Cortex of kidney (tissue), 1 donor: ENCODE measurements at places on chromosomes 11 and 22.

- no peak for DNase-seq
These were observed 208.1 kb upstream of the CADM1 start for GRCh38 chr11:115712296-115712695.

DNA sequence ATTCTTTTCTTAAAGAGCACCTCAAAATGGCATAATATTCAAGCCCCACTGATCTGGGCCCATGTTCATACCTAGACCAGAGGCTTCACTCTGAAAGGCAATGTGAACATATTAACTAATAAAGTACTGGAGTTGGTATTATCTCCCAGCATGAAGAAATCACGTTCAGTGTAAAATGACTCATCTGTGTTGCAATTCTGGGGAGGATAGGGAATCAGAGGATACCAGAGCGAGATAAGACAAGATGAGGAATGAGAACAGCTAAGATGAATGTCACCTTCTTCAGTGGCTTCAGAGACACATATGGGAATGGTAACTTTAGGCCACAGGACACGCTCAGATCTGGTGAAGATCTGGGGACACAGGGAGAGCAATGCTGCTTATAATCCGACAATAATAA, 121.1 kb downstream of the NTM start:
- no peak for DNase-seq

GRCh38 chr22:43273902-43274484, 69.2 kb downstream of the SCUBE1 start:
- DNase-seq = no peak

DNA sequence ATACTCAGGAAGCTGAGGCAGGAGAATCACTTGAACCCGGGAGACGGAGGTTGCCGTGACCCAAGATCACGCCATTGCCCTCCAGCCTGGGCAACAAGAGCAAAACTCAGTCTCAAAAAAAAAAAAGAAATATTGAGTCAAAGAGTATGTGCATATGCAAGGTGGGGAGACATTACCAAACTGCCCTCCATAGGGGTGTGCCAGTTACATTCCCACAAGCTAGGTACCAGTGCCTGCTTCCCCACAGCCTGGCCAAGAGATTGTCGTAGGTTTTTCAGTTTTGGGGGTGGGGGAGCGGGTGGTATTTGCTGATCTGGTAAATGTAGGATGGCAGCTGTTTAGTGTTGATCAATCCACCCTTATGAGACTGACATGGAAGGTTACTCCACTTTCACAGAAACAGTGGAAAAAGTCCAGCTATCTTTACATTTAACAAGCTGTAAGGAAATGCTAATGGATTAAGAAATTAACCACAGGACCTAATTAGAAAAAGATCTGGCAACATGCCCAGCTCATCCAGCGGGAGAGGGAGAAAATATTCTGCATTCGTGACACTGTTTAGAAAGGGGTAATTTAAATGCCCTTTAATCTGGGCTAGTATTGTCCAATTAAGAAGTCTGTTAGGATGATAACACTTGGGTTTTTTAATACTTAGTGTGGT, 89.4 kb downstream of the PACS1 start:
- no peak for DNase-seq

DNA sequence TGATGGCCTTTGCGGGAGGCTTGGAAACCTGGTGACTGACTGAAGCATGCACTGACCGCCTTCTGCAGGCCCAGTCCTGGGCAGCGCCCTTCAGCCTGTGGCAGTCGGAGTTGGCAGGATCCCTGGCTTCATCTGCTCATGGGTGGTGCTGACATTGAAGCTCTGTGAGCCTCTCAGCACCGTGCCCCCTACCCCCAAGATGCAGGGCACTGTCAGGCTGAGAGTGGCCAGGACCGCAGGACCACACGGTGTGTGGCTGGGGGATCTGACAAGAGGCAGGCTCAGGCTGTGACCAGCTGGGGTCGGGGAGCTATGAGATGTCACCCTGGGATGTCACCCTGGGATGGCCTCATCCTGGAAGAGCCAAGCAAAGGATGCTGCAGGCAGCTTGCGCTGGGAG, 32.7 kb downstream of the TBC1D22A start:
- no peak for DNase-seq

DNA sequence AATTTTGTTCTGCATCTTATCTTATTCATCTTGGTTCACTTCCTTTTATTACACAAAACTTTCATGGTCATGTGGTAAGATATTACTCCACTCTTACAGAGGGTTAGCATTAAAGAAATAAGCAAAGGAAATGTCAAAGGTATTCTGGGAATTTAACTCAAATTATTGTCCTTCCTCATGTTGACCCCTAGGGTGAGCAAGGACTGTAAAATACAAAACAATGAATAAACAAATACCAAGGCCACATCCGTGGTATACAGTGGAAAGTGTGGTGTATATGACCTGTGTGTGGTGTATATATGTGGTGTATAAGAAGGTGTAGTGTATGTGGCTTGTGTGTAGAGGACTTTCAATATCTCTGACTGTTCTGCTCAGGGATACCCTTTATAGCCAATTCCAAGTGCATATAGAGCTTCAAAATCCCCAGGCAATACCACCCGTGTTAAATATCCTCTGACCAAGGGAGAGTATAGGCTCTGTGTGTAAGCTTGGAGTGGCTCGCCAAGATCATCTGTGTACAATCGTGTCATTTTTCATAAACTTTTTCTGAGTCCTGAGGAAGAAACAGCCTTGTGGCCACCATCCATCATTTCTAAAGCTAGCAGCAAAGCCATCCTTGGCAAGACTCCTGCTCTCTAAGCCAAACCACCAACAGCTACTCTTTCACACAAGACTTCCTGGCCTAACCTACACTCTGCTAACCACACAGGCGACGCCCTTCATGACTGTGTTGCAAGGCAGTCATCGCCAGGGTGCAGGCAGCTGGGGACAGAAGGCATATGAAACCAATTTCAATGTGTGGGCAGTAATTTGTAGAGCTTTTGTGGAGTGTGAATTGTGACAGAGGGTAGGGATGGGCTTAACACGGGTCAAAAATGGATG, 548.0 kb downstream of the ETS1 start:
- no peak for DNase-seq

DNA sequence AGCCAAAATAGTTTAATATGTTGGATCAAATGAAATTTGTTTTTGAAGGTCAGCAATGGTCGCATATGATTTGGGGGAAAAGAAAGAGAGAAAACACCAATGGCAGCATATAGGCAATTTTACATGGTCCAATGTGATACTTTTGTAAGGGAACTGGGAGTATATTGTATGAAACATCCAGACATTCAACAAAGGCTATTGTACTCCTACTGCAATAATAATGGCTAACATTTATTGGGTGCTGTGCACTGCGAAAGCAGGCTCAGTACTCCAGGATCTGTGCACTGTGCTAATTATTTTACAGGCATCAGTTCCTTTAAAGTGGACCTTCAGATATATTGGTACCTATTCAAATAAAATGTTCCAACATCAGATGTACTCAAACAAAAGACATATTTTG, 5.9 kb upstream of the OR10V1 start:
- no peak for DNase-seq
